LoVo (cell line): ENCODE measurements at places on chromosomes 11 and 22.

- DNase-seq: no peak
Observed at GRCh38 chr11:45647329-45647728, 18.1 kb downstream of the CHST1 start.

DNA sequence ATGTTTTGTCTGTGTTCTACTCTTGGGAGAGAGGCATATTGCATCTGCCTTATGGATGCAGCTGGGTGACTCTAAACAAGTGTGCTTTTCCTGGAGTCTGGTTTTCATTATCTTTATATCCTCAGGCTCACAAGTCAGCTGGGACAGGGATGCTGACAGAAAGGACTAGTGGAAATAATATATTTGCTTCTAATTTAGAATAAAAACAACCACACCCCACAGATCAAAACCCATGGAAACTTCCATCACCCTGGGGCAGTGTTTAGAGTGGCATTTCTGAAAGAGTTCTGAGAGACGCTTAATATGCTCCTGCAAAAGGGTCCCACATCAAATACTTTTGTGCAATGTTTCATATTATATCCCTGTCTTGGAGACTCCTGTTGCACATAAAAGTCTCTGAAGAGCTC is 20.8 kb downstream of the KCNE3 start:
- no peak for DNase-seq

GRCh38 chr11:2270322-2271076 is at the start of gene ASCL2:
ASCL2 (minus strand) TSS chr11:2270588; CDS start chr11:2270332, 256 bp downstream.
- no peak for DNase-seq

DNA sequence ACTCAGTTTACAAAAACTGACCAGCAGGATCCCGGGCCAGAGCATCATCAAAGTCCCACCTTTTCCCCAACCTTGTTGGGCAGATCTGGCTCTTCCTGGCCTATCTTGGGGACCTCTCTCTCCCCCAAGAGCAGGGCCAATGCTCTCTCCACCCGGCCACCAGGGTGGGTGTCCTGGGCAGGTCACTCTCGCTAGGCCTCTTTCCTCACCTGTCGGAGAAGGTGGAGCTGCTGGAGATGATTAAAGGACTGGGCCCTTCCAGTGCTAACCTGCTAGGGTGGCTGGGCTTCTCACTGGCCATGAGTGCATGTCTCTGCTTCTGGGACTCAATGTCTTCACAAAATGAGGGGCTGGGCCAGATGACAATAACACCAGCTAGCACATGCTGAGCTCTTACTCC is 2.9 kb upstream of the CAPN5 start:
- no peak for DNase-seq

- DNase-seq: no peak
Observed at GRCh38 chr11:96132437-96132836, 208.5 kb upstream of the MTMR2 start.
